ENCODE measurements at places on chromosomes 1 and 21. TPM values are rescaled to one million over a fixed set of nuclear protein-coding genes. Genes with fewer than 3 reads are reported as not detected.
A peak's percentile ranks its signal among the peaks of the same experiment; 100 is the strongest.

- DNase-seq, result no peak
Observed at GRCh38 chr1:214192825-214193643, 87.9 kb upstream of the SMYD2 start.

GRCh38 chr1:190176776-190177175 is 300.9 kb downstream of the BRINP3 start:
- peak; percentile 73 for DNase-seq

GRCh38 chr1:228753786-228754360 is 18.6 kb downstream of the RHOU start:
- no peak for DNase-seq

GRCh38 chr1:62998845-62999649 is 215.1 kb downstream of the ATG4C start:
- no peak for DNase-seq

DNA sequence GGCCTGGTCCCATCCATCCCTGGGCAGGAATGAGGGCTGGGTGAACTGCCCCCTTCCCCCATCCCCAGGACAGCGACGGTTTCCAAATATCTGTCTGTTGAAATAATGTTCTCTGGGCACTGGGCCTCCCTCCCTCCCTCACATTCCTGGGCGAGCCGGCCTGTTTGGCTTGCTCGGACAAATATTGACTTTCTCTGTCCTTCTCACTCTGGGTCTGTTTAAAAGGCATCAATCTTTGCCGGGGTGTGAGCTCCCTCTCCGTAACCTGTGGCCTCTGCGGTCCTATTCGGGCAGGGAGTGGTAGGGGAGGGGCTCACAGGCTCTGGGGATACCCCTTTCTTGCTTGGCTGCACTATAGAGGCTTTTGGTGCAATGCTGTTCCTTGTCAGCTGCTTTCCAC is 40.2 kb downstream of the FOXD2 start:
- no peak for DNase-seq

GRCh38 chr21:38789275-38789674 is 16.5 kb upstream of the ETS2 start:
- DNase-seq, result no peak

DNA sequence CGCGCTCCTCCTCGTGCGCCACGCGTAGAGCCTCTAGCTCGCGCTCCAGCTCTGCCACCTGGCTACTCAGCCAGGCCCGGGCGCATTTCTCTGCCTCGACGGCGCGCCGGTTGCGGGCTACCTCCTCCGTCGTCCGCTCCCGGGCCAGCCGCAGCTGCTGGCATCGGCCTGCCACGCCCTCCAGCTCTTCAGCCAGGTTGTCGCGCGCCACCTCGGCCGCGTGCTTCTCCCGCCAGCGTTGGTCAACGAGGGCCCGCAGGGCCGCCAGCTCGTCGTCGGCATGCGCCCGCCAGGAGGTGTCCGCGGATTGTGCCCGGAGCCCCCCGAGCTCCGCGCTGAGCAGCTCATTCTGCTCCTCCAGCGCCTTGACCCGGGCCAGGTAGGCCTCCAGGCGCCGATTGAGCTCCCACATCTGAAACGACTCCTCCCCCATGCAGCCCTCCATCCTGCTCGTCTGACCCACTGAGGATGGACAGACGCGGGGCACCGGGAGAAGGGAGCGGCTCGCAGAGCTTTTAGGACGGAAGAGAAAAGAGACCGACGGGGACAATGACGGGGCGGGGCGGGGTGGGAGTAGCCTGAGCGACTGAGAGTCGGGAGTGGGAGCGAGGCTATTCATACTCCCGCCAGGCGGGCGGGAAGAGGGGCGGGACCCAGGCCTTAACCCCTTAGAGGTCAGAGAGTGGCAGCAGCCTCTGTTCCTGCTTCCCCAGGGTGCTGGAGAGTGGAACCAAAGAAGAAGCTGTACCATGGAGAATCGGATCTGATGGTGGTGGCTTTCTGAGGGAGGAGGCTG is at the start of gene NES:
TSS of gene NES (minus strand) at position 588 of the 796 bp plus-strand sequence. CDS start at position 445, 143 bp downstream.
- DNase-seq, result peak; percentile 56

DNA sequence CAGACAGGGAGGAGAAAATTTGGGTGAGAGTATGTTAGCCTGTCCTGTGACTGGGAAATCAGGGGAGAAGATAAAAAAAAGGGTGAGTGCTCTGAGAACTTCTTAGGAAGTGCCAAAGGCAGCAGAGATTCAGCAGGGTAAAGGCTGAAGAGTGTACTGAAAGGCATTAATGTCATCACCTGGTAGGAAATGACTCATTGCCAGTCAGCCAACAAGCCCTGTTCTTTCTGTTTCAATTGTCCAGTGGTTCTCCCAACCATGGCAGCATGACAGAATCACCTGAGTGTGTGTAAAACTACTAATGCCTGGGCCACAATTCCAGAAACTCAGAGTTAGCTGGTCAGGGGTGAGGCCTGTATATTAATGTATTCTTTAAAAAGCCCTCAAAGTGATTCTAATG is 83.5 kb downstream of the INTS7 start:
- peak; percentile 74 for DNase-seq

TNFRSF1B gene
- total RNA-seq, result 5.0 TPM

RAD54L gene
- total RNA-seq, result 4.8 TPM

OPRD1 gene
- total RNA-seq, result under 0.01 TPM

SHISA4 gene
- 10.0 TPM for total RNA-seq
